ENCODE measurements at places on chromosomes 11 and 22.

DNA sequence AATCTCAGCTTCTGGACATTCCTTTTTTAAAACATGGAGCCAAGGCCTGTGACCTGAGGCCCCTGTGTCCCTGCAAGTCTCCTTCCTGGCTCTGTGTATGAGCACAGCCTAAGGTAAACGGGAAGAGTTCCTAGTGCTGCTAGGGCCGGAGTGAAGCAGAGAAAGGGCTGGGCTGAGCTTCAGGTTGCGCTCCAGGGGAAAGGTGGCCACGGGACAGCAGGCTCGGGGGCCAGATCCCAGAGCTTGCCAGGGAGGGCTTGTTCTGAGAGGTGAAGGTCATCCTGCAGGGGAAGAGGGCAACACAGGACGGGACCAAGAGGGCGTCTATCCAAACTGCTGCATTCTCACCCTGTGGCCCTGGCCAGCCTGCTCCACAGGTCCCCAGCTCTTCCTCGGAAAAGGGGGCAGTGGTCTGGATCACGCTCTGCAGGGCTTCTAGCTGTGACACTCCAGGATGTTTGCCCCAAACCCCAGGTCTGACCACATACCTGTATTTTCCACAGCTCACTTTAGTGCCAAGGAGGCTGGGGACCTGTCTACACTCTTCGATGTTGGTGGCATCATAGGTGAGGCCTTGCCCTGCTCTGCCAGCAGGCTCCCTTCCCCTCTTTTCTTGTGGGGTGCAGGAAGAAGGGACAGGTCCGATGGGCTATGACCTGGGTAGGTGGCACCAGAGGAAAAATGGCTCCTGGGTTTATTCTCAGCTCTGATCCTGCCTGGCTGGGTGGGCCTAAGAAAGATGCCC is 20.4 kb downstream of the SLC37A2 start:
- no peak for DNase-seq

DNA sequence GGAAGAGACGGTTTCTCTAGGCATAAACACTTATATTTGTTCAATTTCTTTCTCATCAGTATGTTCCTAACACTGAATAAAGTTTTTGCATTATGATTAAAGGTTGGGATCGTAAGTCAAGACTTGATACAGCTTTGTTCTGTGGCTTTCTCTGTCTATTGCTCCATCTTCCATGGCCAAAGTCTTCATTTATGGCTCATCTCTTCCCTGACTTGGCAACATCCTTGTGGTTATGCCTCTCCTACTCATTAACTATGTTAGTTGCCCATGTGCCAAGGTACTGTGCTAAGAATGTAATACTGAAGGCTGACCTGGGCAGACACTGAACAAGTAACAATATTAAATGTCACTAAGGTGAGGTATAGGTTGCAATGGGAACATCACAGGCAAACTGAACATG is 1.6 kb upstream of the ACCSL start:
- no peak for DNase-seq

DNA sequence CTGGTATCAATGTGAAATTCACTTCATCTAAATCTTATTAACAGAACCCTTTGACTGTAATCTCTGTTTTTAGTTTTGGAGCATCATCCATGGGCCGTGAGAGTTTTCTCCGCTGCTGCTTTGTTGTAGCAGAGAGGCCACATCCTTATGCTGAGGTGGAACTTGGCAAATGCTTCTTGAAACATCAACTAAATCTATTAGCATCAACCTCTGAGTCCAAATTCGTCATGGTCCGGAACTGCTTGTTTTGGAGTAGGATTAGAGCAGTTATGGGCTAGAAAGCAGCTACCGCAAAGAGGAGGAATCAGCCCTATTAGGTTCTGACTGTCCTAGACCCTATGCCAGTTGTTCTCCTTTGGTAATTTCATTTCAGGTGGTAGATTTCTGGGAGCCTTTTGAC is 117.7 kb downstream of the PGR start:
- DNase-seq = no peak

- no peak for DNase-seq
Measured at GRCh38 chr22:44668886-44669521, 33.0 kb upstream of the PRR5 start.

GRCh38 chr11:120211522-120212258 is 858 bp downstream of the OAF start:
- DNase-seq = no peak

- no peak for DNase-seq
Measured at GRCh38 chr11:96211436-96211835, 131.6 kb downstream of the MAML2 start.

- no peak for DNase-seq
Measured at GRCh38 chr11:15236559-15236958, 121.8 kb downstream of the INSC start.

GRCh38 chr11:120978701-120979100 is 45.2 kb upstream of the TBCEL start:
- no peak for DNase-seq

DNA sequence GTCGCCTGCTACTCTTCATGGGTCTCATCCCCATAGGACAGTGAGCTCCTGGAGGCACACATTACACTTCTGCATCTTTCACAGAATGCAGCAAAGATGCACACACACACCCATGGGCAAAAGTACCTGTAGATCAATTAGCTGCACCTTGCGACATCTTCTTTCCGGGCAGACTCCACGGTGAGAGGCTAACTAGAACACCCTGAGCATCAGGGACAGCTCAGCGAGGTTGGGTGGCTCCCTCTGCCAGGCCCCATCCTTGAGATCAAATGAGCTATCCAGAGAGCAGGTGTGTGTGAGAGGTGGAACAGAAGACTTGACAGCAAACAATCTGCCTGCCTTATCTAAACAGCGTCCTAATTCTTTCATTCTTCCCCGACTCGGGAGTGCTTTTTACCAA is 96.1 kb upstream of the BID start:
- no peak for DNase-seq

- DNase-seq = no peak
Measured at GRCh38 chr11:126518972-126519690, 163.6 kb downstream of the ST3GAL4 start.

GRCh38 chr22:27911330-27911729 is 7.7 kb downstream of the PITPNB start:
- no peak for DNase-seq

- no peak for DNase-seq
Measured at GRCh38 chr22:42412744-42413333, 19.4 kb downstream of the NFAM1 start.

DNA sequence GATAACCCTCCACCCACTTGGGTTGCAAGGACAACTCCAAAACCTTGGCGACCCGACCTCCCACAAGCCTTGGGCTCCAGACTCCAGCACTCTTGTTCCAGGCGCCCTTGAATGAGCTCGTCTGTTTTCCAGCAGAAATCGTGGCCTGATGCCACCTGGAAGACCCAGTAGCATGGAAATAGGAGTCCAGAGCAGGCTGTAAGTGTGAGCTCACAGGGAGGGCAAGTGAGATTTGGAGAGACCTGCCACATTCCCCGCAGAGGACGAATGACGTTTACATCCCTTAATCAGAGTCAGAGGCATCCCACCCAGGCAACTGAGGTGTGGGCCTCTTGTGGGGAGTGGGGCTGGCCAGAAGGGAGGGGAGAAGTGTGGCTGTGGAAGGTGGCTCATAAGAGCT is 71.9 kb downstream of the LDLRAD3 start:
- no peak for DNase-seq

DNA sequence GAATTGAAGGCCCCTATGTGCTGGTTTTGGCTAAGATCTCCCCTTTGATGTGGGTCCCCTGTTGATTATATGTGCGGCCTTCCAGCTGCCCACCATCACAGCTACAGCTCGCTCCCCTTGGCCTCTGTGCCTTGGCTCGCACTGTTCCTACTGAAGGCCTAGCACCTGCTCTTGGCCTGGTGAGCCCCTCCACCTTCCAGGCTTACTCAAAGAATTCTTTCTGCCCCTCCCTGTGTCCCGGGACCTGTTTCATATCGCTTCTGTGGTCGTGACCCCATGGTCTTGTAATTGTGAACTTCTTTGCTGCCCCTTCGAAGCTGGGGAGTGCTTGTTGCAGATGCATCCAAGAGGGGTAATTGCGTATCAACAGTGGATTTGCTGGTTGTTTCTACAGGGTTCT is 12.5 kb downstream of the PEX26 start:
- DNase-seq = no peak

GRCh38 chr11:13762718-13763117 is 94.2 kb downstream of the FAR1 start:
- no peak for DNase-seq

DNA sequence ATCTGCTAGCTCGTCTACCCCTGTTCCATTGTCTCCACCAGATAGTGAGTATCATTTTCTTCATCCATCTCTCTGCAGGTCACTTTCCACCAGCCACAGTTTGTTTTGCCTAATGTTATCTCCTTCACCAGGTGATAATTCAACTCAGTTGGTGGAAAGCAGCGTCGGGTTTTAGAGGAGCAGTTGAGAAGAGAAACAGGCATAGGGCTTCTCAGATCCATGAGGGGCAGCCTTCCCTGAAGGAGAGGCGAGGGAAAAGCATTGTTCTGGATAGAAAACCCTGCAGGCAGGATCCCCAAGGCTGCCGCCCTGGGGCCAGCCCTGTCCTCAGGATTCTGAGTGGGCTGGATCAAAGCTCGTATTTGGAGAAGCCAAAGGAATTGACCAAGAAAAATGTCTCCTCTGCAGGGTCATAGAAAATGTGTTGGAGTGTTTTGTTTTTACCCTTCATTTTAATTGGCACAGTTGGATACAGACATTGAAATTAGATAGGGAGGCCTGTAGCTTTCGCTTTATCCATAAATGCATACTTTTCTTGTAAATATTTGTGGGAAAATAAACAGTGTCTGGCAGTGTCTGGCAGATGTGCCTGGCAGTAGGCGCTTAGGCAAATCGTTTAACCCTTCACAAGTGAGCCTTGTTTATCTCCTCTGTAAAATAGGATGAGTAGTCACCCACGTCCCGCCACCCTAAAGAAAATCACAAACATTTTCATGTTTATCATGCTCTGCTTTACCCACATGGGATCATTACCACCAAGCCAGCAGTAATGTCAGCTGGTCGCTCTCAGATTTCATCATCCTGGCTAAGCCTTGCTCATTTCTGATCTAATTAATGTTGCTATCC is 73.4 kb upstream of the TTC12 start:
- no peak for DNase-seq

GRCh38 chr11:119044708-119045107 is 12.3 kb downstream of the HYOU1 start:
- DNase-seq = no peak

GRCh38 chr11:72634016-72634415 is 40.2 kb downstream of the PDE2A start:
- no peak for DNase-seq

DNA sequence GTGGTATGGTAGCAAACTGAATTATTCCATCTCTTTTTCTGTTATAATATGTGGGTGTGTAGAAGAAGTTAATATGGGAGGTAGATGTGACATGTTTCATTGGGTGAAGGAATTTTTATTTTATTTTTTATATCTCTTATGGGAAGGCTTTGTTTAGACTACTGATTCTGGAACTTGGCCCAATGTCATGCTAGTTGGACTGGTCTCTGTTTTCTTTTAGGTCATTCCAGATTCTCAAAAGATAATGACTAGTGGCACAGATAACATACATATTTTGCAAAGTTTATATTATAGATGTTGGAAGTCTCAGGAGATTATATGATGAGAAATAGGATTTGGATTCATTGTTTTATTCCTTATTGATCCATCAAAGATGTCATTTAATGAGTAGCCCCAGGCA is 1.3 kb upstream of the OOSP3 start:
- DNase-seq = no peak
